ENCODE measurements at places on chromosomes 7 and 10.

GRCh38 chr7:98655611-98656010 lies 38.5 kb downstream of the NPTX2 start:
- DNase-seq = no peak

DNA sequence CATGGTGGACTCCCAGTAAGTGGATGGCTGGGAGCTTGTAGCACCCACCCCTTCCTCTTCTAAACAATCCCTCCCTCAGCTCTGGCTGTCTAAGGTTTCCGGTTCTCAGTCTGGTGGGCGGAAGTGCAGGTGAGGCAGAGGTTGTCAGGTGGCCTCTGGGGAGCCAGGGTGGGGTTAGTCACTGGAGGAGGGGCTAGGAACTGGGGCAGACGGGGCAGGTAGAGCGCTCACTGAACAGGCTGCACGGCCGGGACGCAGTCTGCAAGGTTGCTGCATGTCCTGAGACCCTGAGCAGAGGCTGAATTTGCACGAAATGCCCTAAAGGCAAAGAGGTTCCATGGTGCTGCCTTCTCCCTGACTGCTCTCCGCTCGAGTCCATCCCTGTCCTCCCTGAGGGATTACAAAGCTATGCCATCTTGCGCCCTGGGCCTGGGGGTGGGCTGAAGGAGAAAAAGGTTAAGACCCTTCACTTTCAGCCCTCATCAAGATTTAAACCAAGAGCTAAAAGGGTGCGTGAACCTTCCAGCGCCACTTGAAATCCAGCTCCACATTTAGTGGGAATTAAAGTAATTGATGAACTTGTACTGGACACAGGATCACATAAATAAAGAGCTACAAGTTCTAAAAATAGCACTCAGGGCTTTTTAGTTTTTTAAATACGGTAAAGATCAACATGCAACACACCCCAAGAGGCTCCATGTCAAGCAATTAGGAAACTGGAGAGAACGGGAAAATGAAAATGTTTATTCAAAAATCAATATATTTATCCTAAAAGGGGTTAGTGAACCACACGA lies 62.3 kb upstream of the CTBP2 start:
- DNase-seq = no peak

GRCh38 chr10:7529638-7530037 lies 118.8 kb upstream of the SFMBT2 start:
- no peak for DNase-seq

DNA sequence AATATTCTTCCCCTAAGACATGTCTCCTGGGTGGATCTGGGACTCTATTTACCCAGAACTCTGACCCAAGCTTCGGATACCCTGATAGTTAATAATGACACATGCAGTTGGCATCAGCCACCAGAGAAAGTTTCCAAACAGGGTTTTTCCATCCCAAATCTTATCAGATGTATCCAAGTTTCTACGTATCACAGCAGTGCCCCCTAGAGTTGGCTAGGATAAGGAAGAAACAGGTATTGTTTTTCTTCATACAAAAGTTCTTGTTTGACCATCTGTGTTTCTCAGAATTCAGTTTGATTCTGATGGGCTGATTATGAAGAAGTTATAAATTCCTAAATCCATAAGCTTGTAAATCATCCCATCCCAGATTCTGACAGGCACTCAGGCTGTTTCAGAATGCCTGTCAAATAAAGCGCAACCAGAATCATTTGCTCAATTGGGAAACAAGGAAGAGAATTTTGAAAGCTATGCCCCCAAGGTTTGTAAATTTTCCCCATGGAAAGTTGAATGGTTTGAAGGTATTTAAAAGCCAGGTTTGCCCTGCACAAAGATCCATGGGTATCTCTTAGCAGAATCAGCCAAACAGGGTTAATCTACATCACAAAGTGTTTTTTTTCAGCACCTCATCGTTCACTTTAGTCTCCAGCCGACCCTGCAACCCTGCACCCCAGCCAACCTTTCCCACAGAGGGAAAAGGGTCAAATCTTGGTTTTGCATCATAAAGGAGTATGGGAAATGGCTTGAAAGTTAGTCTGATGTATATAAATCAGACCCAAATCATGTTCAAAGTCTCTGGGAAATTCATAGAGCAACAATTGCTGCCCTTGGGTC lies 47.4 kb downstream of the NRAP start:
- no peak for DNase-seq

DNA sequence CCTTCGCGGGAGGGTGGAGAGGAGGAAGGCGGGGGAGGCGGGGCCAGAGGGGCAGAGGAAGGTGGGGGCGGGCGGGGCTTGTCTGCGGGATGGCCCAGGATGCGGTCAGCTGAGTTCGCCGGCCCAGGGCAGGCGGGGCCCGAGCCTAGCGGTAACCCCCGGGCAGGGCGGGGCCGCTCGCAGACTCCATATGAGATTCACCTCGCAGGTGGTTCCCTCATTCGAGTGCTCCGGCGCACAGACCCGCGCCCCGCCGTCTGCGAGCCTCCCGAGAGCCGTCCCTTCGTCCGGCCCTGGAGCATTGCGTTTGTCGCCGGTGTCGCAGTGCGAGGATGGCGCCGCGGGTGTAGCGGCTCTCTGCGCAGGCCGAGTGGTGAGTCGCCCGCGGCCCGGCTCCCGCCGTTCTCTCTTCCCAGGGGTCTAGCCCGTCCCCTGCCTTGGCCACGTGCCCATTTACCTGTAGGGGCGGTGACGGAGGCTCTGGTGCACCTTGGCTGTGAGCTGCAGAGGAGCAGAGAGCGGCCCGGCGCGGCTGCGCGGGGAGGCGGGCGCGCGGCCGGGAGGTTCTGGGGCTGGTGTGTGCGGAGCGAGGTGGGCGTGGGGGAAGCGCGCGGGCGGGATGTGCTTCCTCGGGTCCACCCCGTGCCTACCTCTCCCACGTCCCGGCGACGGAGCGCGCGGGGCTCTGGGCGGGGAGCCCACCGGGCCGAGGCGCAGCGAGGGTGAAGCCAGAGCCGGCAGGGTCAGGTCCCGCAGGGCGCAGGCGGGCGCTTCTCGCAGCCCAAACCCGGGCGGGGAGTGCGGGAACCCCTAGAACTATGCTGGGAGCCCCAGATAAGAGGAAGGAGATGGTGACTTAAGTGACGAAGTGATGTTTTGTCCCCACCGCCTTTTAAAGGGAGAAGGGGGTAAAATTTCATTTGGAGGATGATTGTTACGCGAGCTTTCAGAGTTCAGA lies at the start of gene UPP1:
UPP1 (plus strand) TSS at position 220 of the 958 bp plus-strand sequence. CDS start 5,519 bp downstream, outside the sequence.
- peak; percentile 87 for DNase-seq

DNA sequence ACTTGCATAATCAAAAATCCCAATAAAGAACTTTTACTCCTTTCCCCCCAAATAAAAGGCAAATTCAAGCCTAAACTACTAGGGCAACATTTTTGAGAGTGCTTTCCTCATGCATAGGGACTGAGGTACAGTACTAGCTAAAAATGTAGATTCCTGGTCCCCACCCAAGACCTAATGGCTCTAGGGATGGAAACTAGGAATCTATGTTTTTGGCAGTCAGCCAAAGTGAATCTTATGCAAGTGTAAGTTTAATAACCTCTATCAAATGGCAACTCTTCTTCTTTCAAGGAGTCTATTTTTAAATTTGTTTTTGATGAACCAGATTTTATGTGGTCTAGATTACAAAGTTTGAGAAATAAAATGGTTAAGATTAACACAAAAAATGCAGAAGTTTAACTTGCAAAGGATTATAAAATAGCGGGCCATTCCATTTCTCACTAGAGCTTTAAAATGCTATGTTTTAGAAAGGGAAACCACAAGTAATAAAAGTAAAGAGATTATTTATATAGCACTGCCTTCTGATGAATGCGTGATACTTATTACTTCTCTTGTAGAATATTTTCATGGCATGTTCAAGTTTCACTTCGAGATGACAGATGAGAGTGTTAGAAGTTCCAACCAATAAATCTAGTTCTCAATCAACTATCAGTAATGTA lies 70.4 kb upstream of the MDFIC start:
- DNase-seq = no peak
